ENCODE measurements at places on chromosomes 6 and 20. TPM values are rescaled to one million over a fixed set of nuclear protein-coding genes. Genes with fewer than 3 reads are reported as not detected.
A peak's percentile ranks its signal among the peaks of the same experiment; 100 is the strongest.

The GSTA2 gene
- total RNA-seq, result not detected

The HDGFL1 gene
- not detected for total RNA-seq

The SSTR4 gene
- not detected for total RNA-seq

The KIF13A gene
- 139 TPM for total RNA-seq

The KCNK16 gene
- not detected for total RNA-seq

The LZTS3 gene
- total RNA-seq, result 6.1 TPM

The QKI gene
- 326 TPM for total RNA-seq

The IRF4 gene
- not detected for total RNA-seq

DNA sequence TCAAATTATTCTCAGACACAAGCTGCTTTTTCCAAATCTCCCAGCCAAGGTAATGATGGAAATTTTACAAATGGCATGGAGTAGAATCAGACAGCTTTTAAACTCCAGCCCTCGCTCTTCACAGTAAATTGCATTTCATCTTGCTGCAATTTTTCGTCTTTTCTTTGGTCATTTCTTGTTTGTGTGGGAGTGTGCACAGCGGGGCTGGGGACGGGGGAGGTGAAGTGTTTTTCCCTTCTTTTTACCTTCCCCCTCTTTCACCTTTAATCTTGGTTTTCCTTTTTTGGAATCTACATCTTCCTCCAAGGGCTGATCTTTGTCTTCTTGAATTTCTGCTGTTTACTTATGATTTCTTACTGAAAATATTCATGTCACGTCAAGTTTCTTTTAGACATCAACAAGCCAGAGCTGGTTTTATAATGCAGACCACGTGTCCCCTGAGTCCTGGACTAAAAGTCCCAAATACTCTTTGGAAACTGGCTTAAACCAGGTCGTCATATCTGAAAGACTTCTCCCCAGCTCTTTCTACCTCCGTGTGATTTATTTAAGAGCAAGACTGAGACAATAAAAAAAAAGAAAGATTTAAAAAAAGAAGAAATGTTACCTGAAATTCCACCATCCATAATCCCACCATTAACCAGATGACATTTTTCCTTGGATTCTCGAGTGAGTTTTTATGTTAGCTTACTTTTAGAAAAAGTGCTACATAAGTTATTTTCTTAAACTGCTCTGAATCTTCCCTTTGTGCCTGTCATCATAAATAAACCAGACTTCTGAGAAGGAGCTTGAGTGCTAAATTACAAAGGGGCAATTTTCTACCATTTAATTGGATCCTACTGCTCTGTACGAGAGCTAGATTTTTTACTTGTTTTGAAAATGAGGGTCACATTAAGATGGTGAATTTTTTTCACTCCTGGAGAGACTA is 52.0 kb downstream of the MAP3K5 start:
- H3K4me1 ChIP-seq, result peaks cover 9% of the 10 kb centered on the region
- H3K27ac ChIP-seq, result no peak overlapping the region
- no peak for DNase-seq
- H3K27me3 ChIP-seq, result peaks cover 2% of the 10 kb centered on the region
- no peaks in the 10 kb centered on the region for H3K36me3 ChIP-seq
- no peak overlapping the region for H3K4me3 ChIP-seq

- no peak overlapping the region for H3K27ac ChIP-seq
- H3K27me3 ChIP-seq, result peaks cover 5% of the 10 kb centered on the region
- H3K4me1 ChIP-seq, result peaks cover 20% of the 10 kb centered on the region
- no peak for DNase-seq
- H3K36me3 ChIP-seq, result peaks cover 16% of the 10 kb centered on the region
Observed at GRCh38 chr6:43492673-43493072, 15.3 kb downstream of the TJAP1 start.

GRCh38 chr6:112253498-112253840 is 898 bp downstream of the LAMA4 start:
- H3K27me3 ChIP-seq, result peaks cover 2% of the 10 kb centered on the region
- no peak for DNase-seq
- peak overlapping the region; percentile 88 for H3K4me3 ChIP-seq
- peaks cover 21% of the 10 kb centered on the region for H3K4me1 ChIP-seq

GRCh38 chr6:17971128-17972073 is 16.0 kb downstream of the KIF13A start:
- H3K27ac ChIP-seq, result peak overlapping the region; percentile 70
- H3K4me1 ChIP-seq, result peaks cover 60% of the 10 kb centered on the region
- peaks cover 27% of the 10 kb centered on the region for H3K36me3 ChIP-seq
- H3K27me3 ChIP-seq, result no peaks in the 10 kb centered on the region
- H3K4me3 ChIP-seq, result no peak overlapping the region

DNA sequence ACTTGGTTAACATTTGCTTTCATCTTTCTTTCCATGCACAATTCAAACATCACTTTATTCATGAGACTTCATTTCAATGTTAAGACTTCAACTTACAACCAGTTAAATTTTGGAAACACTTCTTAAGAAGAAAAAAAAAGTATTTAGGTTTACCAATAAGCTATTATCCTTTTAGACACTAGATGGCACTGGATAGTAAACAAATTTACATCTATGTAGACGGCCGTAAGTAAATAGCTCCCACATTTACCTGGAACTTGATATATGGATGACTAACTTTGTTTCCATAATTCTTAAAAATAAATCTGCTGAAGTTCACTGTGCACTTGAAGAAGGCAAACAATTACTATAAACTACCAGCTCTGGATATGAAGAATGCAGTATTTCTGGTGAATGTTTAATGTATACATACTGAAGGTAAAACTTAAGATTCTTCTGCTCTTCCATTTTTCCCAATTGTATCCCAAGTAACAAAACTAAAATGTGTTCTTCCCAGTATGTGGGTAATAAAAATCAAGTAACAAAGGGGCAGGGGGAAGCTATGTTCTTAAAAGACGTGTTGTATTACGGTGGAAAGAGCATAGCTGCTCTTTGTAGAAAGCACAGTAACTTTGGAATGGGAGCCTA is 130.6 kb upstream of the C6orf118 start:
- peaks cover 20% of the 10 kb centered on the region for H3K36me3 ChIP-seq
- H3K4me1 ChIP-seq, result no peaks in the 10 kb centered on the region
- no peak for DNase-seq
- no peak overlapping the region for H3K27ac ChIP-seq
- peaks cover 3% of the 10 kb centered on the region for H3K27me3 ChIP-seq

- H3K4me1 ChIP-seq, result peaks cover 30% of the 10 kb centered on the region
- H3K36me3 ChIP-seq, result no peaks in the 10 kb centered on the region
Observed at GRCh38 chr6:111482959-111483735, at the start of gene REV3L. Gene REV3L, minus strand, starts transcription at chr6:111483218. Its CDS starts 330 bp downstream, at chr6:111482888.

DNA sequence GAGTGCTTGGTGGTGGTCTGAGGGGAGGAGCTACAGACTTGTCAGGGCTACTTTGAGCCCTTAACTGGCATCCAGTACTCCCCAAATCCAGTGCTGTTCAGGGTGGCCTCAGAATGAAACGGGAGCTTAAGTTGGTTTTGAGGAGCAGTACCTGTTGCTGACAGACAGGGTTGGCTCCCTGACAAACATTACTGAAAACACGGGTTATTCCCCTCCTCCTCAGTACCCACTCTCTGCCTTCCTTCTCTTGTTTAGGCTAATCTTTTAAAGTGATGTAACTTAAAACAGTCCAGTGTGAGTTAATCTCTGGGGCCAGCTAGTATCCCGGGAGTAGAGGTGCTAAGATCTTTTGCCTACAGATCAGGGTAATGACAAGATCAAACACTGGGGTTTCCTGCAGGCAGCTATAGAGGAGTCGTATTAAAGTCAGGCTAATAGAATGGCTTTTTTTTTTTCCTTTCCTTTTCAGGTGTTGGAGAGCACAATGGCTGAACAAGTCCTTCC is 3.7 kb downstream of the TNFAIP3 start:
- DNase-seq, result no peak
- H3K36me3 ChIP-seq, result peaks cover 6% of the 10 kb centered on the region
- H3K4me1 ChIP-seq, result peaks cover 67% of the 10 kb centered on the region
- H3K27ac ChIP-seq, result no peak overlapping the region
- H3K4me3 ChIP-seq, result peak overlapping the region; percentile 48

- H3K4me3 ChIP-seq, result no peak overlapping the region
- no peaks in the 10 kb centered on the region for H3K36me3 ChIP-seq
- no peak for DNase-seq
- peaks cover 15% of the 10 kb centered on the region for H3K4me1 ChIP-seq
- no peak overlapping the region for H3K27ac ChIP-seq
- H3K27me3 ChIP-seq, result peaks cover 4% of the 10 kb centered on the region
Observed at GRCh38 chr20:51339721-51340450, 202.6 kb downstream of the NFATC2 start.

GRCh38 chr20:33947709-33948295 is 45.9 kb upstream of the RALY start:
- peak; percentile 58 for DNase-seq
- peaks cover 4% of the 10 kb centered on the region for H3K36me3 ChIP-seq
- H3K4me1 ChIP-seq, result no peaks in the 10 kb centered on the region

GRCh38 chr6:103273048-103273447 is 1586.7 kb downstream of the HACE1 start:
- no peaks in the 10 kb centered on the region for H3K36me3 ChIP-seq
- H3K4me1 ChIP-seq, result no peaks in the 10 kb centered on the region
- H3K27ac ChIP-seq, result no peak overlapping the region
- no peaks in the 10 kb centered on the region for H3K27me3 ChIP-seq
- no peak for DNase-seq

DNA sequence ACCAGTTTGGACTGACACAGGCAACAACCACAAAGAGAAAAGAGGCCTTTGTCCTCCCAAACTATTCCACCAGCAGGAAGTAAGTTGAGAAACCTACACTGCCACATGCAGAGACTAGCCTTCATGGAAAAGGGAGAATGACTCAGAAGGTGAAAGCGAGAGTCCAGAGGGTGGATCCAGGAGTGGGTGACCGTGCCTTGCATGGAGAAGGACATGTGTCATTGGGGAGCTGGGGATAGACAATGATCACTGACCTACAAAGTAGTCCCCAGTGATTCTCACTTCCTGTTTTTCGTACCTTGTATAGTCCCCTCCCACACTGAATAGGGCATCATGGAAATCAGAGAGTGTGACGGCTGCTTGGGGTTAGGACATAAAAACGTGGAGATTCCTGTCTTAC is 91.9 kb downstream of the MYLK4 start:
- H3K4me1 ChIP-seq, result no peaks in the 10 kb centered on the region
- DNase-seq, result no peak
- no peaks in the 10 kb centered on the region for H3K27me3 ChIP-seq
- H3K27ac ChIP-seq, result no peak overlapping the region
- H3K36me3 ChIP-seq, result no peaks in the 10 kb centered on the region
- no peak overlapping the region for H3K4me3 ChIP-seq

- H3K4me3 ChIP-seq, result no peak overlapping the region
- no peak overlapping the region for H3K27ac ChIP-seq
Observed at GRCh38 chr6:126945812-126946360, 172.6 kb upstream of the RSPO3 start.

DNA sequence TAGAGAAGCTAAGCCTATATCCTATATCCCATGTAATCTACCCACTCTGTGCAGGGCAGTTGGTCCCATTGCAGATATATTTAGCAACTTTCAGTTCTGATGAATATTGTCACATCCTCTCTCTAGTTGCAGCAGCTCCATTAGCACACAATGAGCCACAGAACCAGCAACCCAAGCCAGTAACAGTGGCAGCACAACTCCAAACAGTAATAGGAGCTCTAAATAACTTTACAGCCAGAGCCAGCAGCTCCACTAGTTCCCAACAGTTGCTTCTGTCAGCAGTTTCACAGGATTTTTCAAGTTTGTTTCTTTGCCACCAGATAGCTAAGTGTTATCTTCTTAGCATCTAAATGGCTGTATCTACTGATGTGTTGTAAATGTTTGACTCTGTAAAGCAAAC is 490.8 kb downstream of the HTR1B start:
- no peaks in the 10 kb centered on the region for H3K27me3 ChIP-seq
- no peak for DNase-seq
- H3K27ac ChIP-seq, result no peak overlapping the region
- H3K4me1 ChIP-seq, result no peaks in the 10 kb centered on the region

DNA sequence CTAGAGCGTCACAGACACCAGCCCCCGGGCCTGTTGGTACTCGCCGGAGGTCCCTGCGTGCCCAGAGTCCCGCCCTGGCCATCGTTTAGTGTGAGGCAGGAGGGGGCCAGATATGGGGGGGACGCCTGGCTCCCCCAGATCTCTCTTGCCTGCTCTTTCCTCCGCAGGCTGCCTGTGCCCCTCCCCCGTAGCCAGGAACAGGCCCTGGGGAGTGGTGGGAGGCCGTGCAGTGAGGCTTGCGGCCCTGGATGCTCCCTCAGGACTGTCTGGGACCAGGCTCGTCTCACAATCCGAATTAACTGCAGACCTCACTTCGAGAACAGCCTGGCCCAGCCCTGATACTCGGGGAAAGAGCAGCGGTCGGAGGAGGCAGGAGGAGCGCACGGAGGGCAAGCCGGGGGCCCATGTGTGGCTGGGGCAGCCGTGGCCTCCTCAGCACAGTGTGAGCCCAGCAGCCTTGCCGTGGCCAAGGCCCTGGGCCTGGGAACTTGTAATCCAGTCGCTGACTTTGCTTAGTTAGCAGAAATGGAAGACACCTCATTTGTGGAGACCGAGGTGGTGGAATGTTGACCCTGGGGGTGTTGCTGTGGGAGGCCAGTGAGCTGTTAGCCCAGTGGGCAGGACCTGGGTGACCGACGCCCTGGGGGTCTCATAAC is 28.7 kb downstream of the FRMD1 start:
- no peak overlapping the region for H3K4me3 ChIP-seq
- H3K36me3 ChIP-seq, result no peaks in the 10 kb centered on the region
- H3K4me1 ChIP-seq, result peaks cover 9% of the 10 kb centered on the region
- no peak for DNase-seq
- no peak overlapping the region for H3K27ac ChIP-seq

- no peak for DNase-seq
- H3K27ac ChIP-seq, result peak within 1 kb of the TSS; percentile 42
- no peaks in the 10 kb centered on the region for H3K36me3 ChIP-seq
- H3K27me3 ChIP-seq, result peaks cover 14% of the 10 kb centered on the region
- H3K4me1 ChIP-seq, result peaks cover 12% of the 10 kb centered on the region
Observed at GRCh38 chr6:13924949-13925881, at the start of gene RNF182. Gene RNF182, plus strand, starts transcription at chr6:13924952. Its CDS starts 52,168 bp downstream, at chr6:13977120.

DNA sequence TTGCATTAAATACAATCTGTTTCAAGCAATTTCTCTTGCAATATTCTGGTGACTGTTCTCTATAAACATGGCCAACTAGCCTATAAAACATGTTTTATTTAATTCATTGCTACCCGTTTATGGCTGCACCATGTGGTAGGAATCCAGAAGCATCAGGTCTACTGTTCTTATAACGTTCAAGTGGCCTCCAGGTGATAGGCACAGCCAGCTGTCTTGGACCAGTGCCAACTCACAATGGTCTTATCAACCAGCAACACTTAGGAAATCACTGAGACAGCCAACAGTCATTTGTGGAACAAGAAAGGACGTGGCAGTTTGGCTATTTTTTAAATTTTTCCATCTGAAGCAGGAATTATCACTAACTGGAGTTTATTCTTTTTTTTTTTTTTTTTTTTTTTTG is 193.6 kb downstream of the NKAIN2 start:
- no peaks in the 10 kb centered on the region for H3K4me1 ChIP-seq
- DNase-seq, result no peak
- no peak overlapping the region for H3K4me3 ChIP-seq
- H3K27me3 ChIP-seq, result no peaks in the 10 kb centered on the region

GRCh38 chr6:142325111-142325510 is 23.3 kb downstream of the ADGRG6 start:
- H3K4me1 ChIP-seq, result no peaks in the 10 kb centered on the region
- no peak overlapping the region for H3K4me3 ChIP-seq
- no peaks in the 10 kb centered on the region for H3K27me3 ChIP-seq
- no peak overlapping the region for H3K27ac ChIP-seq

GRCh38 chr20:57841297-57841866 is 131.6 kb upstream of the PMEPA1 start:
- H3K36me3 ChIP-seq, result no peaks in the 10 kb centered on the region
- H3K27me3 ChIP-seq, result peaks cover 9% of the 10 kb centered on the region
- H3K27ac ChIP-seq, result no peak overlapping the region
- H3K4me1 ChIP-seq, result peaks cover 2% of the 10 kb centered on the region
